ENCODE measurements at places on chromosomes 5 and 9.

DNA sequence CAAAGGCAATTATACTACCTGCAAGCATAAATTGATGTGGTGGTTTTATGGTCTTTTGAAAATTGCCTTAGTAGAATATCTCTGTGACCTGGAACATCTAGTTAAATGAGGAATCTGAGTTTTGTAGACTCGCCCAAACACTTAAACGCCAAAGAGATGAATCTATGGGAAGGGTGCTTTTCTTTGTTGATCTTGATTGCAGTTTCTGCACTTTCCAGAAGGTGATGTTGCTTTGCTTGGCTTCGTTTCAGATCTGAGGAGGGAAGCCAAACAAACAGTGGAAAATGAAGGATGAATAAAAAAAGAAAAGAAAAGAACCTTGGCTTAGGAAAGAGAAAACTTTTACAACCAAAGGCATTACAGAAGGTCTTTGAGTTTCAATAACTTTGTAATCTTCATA, 1021.2 kb downstream of the NR2F1-AS1 start:
- no peak for DNase-seq

GRCh38 chr5:136211282-136212040, 18.5 kb upstream of the SMIM32 start:
- no peak for DNase-seq

- no peak for DNase-seq
Observed at GRCh38 chr5:42751044-42751443, 5.6 kb upstream of the CCDC152 start.

GRCh38 chr9:110076894-110077725, 130.8 kb downstream of the C9orf152 start:
- no peak for DNase-seq

DNA sequence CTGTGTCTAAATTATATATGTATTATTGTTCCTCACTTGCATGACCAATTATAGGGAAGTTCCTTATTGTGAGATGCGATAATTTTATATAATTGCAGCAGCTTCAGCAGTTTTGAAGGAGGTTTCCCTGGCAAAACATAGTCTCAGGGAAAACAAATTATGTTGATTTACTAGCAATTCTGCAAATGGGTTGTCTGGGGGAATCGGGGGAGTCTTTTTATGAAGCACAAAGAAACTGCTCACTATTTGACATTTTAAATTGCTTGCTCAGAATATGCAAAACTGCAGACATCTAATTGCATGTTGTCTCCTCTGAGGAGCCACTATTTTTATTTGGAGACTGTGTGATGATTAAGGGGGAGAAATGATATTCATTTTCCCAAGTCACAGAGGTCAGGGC, 361.6 kb downstream of the YTHDC2 start:
- DNase-seq: no peak

- DNase-seq: peak; percentile 29
Observed at GRCh38 chr9:87787735-87788134, 61.8 kb downstream of the CTSL start.

Measured in CD14-positive monocyte (primary cell).